ENCODE measurements at places on chromosomes 4 and X. TPM values are rescaled to one million over a fixed set of nuclear protein-coding genes. Genes with fewer than 3 reads are reported as not detected.

MAGEB10 gene
- not detected for total RNA-seq

SLC26A1 gene
- 0.22 TPM for total RNA-seq

TNIP3 gene
- 0.22 TPM for total RNA-seq

RASL11B gene
- 0.07 TPM for total RNA-seq

DGKK gene
- total RNA-seq = not detected

HMX1 gene
- total RNA-seq = 0.16 TPM

SLC9B1 gene
- total RNA-seq = not detected

PRR27 gene
- not detected for total RNA-seq

OTUD6A gene
- total RNA-seq = not detected

CXCL13 gene
- not detected for total RNA-seq

SERPINA7 gene
- not detected for total RNA-seq

SSX2B gene
- total RNA-seq = not detected

SH3BGRL gene
- 52.1 TPM for total RNA-seq

IL2RG gene
- total RNA-seq = 0.21 TPM

STATH gene
- total RNA-seq = not detected

MAGEA11 gene
- not detected for total RNA-seq

FAM47C gene
- total RNA-seq = not detected

SATL1 gene
- not detected for total RNA-seq

ATOH1 gene
- total RNA-seq = not detected

CYSLTR1 gene
- not detected for total RNA-seq

KLHL34 gene
- not detected for total RNA-seq

ITIH6 gene
- not detected for total RNA-seq

FRMD7 gene
- total RNA-seq = not detected

ATP6AP1 gene
- 103 TPM for total RNA-seq

HS6ST2 gene
- total RNA-seq = 0.17 TPM

SYNPO2 gene
- total RNA-seq = 0.96 TPM

DDIT4L gene
- 0.38 TPM for total RNA-seq

DBET gene
- total RNA-seq = not detected

PLP1 gene
- total RNA-seq = not detected

SLC25A43 gene
- 33.4 TPM for total RNA-seq

GDPD2 gene
- not detected for total RNA-seq

SSX3 gene
- total RNA-seq = not detected

EDA2R gene
- total RNA-seq = 11.0 TPM

NLRP2B gene
- total RNA-seq = not detected

EDA gene
- 0.60 TPM for total RNA-seq

PASD1 gene
- not detected for total RNA-seq

GRIA3 gene
- not detected for total RNA-seq

SPATA18 gene
- 3.1 TPM for total RNA-seq

FOXP3 gene
- total RNA-seq = 0.14 TPM

RADX gene
- total RNA-seq = not detected

BEX3 gene
- total RNA-seq = 252 TPM

SYN1 gene
- 0.31 TPM for total RNA-seq

CHRDL1 gene
- total RNA-seq = not detected

MBNL3 gene
- not detected for total RNA-seq

PAGE2B gene
- not detected for total RNA-seq

FRG2 gene
- 0.09 TPM for total RNA-seq

GRPR gene
- total RNA-seq = 0.09 TPM

IQSEC2 gene
- 31.0 TPM for total RNA-seq

DCHS2 gene
- total RNA-seq = not detected

NDP gene
- total RNA-seq = not detected

POF1B gene
- total RNA-seq = 2.1 TPM

CXCL3 gene
- total RNA-seq = 7.2 TPM

All from A549 treated with RU486 at 1 μM for 4 hours (cell line).